Stimulated activated CD8-positive, alpha-beta memory T cell treated with anti-CD3 and anti-CD28 coated beads, Interleukin-2, amount 100 ng/mL, for 48 hours (primary cell): ENCODE measurements at places on chromosomes 3 and 15.

- DNase-seq = peak; percentile 28
Measured at GRCh38 chr15:74795966-74796625, 14.2 kb downstream of the CSK start.

- DNase-seq = no peak
Measured at GRCh38 chr3:139974809-139975425, 39.9 kb downstream of the CLSTN2 start.

DNA sequence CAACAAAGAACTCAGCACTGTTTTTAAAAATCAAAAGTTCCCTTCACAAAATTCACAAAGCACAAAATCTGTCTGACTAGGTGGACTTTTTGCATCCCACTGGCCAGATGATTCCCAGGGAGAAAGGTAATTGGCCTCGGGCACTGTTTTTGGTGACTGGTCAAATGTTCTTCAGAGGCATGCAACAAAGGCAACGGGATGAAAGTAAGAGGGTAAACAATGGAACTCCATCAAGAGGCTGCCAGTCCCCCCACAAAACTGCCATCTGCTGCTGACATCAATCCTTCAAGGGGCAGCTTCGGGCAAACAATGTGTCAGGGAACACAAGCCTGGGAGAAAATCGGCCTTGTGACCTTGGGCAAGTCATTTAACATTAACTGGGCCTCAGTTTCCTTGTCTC lies 3.3 kb downstream of the SRGAP3 start:
- DNase-seq = no peak

- no peak for DNase-seq
Measured at GRCh38 chr15:58908550-58909309, 24.7 kb downstream of the SLTM start.

- no peak for DNase-seq
Measured at GRCh38 chr3:53974324-53974723, 82.7 kb upstream of the SELENOK start.

DNA sequence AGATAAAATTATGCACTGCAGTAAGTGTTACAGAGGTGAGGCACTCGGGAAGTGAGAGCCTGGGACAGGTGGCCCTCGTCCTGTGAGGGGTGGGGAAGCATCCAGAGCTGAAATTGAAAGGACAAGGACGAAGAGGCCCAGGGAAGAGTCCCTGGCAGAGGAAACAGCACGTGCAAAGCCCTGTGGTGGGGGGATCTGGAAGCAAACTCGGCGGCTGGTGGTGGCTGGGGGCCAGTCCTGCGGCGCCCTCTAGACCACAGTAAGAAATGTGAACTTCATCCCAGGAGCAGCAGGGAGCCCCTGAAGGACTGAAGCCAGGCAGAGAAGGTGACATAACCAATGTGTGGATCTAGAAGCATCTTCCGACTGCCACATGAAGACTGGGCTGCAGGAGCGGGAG lies 42.8 kb downstream of the GRIP2 start:
- DNase-seq = no peak

DNA sequence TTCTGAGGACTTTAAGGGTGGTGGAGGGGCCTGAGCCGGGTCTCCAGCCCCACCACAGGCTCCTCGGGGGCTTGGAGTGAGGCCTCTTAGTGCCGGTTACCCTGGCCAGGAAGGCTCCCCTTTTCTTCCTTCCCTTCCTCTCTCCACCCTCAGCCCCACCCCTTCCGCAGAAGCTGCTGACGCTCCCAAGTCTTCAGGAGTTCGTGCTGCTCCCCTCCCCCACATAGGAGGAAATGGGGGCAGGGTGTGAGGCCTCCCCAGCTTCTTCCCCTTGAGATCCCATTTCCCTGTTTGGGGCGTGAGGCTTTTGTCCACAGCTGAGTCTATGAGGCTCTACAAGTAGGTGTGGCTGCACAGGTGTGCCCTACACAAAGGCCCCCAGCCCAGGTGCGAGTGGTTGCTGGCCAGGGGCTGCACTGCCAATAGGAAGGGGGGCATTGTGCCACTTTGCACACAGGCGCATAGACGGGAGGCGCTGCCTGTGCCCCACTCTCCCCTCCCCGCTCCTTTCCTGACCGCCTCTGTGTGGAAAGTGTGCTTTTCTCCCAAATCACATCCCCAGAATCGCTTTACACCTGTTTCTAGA lies 915 bp upstream of the CALML4 start:
- DNase-seq = no peak

DNA sequence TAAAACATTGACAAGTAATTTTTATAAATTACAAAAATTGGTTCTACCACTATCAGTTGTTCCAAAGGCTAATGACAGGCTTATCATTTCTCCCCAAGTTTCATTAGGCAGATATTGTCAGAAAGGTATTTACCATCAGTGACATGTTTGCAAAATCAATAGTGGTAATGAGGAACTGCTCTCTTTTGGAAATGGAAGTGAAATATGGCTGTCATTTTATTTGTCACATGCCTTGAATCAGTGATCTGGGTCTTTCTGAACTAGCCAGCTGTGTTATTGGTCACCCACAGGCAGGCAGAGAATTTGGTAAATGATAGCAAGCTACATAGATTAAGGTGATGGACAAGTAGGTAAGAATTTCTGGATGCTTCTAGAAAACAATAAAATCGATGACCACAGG lies 268.0 kb upstream of the ARHGEF26 start:
- no peak for DNase-seq

- no peak for DNase-seq
Measured at GRCh38 chr15:39963786-39964185, 29.9 kb downstream of the EIF2AK4 start.

DNA sequence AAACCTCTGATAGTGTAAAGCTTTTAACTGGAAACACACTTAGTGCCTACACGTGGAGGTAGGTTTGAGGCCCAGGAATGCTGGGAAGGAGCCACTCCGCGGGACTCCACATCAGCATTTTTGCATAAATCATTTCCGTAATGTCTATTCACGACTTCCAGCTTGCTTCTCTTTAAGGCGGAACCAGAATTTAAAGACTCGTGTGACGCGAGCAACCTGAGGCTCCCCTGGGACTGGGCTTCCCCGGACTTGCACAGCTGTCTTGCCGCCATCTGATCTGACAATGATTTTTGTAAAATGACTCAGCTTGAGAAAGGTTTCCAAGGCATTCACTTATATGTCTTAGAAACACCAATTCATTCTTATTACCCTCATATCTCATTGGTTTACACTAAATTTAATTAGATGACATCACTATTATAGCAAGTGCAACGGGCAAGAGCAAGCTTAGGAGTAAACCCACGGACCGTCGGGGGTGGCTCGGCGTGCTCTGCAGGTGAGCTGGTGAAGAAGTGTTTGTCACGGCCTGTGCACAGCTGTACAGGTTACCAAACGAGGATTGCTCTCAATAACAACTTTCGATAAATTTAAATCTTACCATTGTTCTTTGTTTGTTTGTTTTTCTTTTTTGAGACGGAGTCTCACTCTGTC lies 95.2 kb downstream of the CHSY1 start:
- no peak for DNase-seq

GRCh38 chr15:42101861-42102260 lies 7.5 kb upstream of the PLA2G4D start:
- DNase-seq = no peak

GRCh38 chr15:38688761-38689160 lies 124.1 kb upstream of the RASGRP1 start:
- DNase-seq = peak; percentile 55

GRCh38 chr3:149713730-149714654 lies 38.3 kb downstream of the COMMD2 start:
- no peak for DNase-seq

DNA sequence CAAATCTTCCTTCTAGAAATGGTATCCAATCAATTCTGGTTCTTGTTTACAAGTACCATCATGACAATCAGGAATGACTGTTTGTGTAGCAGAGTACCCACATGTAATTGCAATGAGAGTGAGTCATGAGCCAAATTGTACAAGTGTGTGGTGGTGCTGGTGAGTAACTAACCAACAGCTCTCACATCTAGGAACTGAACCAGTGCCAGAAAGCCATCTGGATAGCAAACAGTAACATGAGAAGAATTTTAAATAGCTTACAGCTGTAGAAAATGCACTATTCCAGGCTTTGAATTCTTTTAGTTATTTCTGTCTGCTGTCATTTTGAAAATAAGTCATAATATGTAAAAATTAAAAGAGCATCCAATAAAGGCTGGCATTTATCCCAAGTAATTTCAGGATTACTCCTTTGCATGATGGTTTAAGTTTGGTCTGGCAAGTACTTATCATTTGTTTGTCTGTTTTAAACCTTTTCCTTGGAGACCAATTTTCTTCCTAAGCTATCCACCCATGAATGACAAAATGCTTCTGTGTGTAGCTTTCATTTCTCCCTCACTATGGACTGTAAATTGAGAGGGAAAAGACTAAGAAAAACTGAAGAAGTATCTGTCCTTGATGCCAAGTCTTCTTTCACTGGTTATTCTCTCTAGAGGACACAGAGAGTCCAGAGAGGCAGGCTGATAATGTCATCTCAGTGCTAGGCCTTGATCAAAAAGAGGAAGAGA lies 60.0 kb downstream of the PIK3CB start:
- DNase-seq = no peak

GRCh38 chr3:177905173-177906125 lies 630.8 kb upstream of the KCNMB2 start:
- no peak for DNase-seq

- no peak for DNase-seq
Measured at GRCh38 chr3:71847794-71848193, 62.8 kb upstream of the PROK2 start.

- DNase-seq = no peak
Measured at GRCh38 chr3:187979564-187979963, 174.4 kb upstream of the LPP start.

DNA sequence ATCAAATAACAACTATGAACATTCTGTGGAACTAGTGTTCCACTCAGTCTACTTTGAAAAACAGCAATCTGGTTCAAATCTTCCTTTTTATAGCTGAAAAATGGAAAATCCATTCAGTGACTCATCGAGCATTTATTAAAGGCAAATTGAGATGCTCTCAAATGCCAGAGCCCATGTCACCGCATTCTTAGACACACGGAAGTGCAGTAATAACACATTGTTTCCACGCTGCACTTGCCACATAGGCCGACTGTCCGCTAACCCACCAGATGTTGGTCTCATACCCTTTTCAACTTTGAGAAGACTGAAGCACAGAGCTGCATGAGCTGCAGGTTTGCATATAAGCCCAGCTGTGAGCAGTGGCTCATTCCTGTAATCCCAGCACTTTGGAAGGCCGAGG lies 95.9 kb downstream of the TMEM266 start:
- DNase-seq = no peak

DNA sequence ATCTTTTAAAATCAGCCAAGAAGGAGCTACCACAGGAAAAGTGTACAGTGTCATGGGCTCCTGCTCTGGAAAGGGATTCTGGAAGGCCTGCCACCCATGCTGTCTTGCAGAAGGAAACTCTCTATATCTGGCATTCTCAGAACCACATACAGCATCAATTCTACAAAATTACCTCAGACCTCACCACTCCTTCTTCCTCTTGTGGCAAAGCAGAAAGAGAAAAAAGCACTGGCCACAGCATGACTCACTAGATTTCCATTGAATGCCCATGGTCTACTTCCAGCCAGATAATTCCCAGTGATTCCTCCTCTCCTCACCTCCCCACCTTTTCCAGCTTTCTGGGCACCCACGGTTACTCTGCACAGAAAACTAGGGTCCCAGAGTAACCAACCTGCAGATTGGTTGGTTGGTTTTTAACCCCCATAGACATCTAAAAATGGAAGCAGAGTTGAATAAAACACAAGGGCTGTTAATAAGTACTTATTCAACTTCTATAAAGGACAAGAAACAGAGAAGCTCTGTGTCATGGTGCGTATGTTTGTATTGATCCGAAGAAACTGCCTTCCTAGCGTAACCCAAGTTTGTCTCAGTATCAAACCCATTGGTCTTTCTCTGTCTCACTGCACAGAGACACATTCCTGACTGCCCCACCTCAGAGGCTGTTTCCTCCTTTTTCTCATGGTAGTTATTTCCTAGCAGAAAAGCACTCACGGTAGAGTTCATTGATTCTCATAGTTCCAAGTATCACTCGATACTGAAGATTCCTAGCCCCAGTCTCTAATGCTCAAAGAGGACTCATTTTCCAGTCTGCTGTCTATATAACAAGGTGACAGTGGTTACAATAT lies 67.7 kb downstream of the LDHAL6B start:
- no peak for DNase-seq

GRCh38 chr3:138078901-138079344 lies 36.5 kb downstream of the DZIP1L start:
- no peak for DNase-seq

- no peak for DNase-seq
Measured at GRCh38 chr3:144511346-144511745, 539.7 kb downstream of the DIPK2A start.

DNA sequence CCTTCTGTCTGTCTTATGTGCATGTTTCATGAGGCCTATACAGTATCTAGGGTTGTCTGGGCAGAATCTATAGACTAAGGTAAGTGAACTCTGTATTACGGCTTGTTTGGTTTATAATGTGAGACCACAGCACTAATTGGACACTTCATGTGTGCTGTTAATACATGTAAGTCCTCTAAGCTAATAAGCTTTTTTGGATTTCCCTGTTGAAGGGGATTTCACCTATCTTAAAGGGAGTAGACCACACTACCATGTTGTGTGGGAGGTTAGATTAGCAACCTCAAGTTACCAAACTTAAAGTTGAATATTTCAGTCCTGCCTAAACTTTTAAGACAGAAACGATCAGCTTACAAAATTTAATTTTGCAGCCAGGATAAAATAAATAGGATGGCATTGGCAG lies 189.8 kb upstream of the GOLIM4 start:
- no peak for DNase-seq

- DNase-seq = no peak
Measured at GRCh38 chr15:59170295-59171066, 36.2 kb upstream of the LDHAL6B start.

DNA sequence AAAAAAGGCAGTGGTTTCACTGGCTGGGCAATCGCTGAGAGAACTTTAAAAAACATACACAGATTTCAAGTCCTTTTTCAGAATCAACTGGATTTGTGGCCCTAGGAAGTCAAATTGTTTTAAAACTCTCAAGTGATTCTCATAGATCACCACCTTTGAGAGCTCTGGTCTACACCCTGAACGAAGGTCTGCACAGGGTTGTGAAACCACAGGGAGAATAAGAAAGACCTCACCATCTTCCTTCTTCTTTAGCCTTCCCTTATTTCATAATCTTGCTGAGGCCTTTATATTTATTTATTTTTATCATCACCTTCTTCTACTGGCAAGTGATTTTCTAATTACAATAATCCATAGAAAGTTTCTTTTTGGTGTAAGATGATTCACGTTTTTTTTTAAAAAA lies 58.1 kb downstream of the FOXP1 start:
- DNase-seq = no peak

GRCh38 chr3:64327100-64327804 lies 102.0 kb upstream of the PRICKLE2 start:
- DNase-seq = no peak

- no peak for DNase-seq
Measured at GRCh38 chr3:38111696-38112377, 25.1 kb downstream of the ACAA1 start.

DNA sequence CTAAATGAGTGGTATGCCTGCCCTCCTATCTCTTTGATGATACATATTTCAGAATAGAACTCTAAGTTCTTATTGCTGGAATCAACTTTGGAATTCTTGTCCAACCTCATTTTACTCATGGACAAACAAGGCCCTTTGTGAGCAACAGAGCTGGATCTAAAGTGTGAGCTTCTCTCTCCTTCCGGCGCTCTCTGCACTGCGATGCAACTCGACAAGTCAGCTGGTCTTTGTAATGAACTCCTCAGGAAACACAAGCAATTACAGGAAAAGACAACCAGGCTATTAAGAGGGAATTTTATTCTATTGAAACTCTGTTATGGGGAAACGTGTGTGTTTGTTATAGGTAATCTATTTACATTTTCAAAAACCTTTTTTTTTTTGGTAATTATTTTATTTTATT lies 20.3 kb upstream of the NRROS start:
- DNase-seq = no peak
